ENCODE measurements at places on chromosomes 7 and 10.

DNA sequence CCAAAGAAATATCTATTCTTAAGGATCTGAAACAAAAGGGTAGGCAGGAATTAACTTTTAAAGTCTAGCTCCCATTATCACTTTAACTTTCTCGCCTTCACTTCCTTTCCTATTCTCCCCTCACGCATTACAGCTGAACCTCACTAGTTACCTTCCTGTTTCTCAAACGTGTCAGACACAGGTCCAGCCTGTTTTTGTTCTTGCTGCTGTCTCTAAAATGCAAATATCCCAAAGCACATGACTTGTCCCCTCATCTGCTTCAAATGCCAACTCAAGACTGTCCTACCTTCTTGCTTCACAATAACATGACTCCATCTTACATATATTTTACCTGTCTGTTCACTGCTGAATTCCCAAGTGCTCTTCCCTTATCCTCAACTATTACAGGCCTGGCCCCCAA lies 17.6 kb downstream of the ZDHHC6 start:
- DNase-seq = no peak

- DNase-seq = no peak
These were observed 1.3 kb downstream of the PFKFB3 start for GRCh38 chr10:6204063-6204340.

GRCh38 chr10:96587264-96588059 lies 650 bp upstream of the TM9SF3 start:
- peak; percentile 89 for DNase-seq

DNA sequence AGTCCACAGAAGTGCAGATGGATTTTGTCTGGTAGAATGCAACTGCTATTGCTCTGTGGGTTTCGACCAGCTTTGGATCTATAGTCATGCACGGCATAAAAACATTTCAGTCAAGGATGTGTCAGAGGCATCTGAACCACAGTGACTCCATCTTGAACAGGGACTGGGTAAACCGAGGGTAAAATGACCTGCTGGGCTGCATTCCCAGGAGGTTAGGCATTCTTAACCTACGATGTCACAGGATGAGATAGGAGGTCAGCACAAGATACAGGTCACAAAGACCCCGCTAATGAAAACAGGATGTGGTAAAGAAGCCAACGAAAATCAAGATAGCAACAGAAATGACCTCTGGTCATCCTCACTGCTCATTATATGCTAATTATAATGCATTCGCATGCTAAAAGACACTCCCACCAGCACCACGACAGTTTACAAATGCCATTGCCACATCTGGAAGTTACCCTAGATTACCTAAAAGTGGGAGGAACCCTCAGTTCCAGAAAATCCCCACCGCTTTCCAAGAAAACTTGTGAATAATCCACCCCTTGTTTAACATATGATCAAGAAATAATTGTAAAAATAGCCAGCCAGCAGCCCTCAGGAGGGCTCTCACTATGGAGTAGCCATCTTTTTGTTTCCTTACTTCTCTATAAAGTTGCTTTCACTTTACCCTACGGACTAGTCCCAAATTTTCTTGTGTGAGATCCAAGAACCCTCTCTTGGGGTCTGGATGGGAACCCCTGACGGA lies 50.7 kb upstream of the CPXM2 start:
- no peak for DNase-seq

GRCh38 chr7:6385110-6385781 lies 62.5 kb downstream of the DAGLB start:
- DNase-seq = peak; percentile 79

DNA sequence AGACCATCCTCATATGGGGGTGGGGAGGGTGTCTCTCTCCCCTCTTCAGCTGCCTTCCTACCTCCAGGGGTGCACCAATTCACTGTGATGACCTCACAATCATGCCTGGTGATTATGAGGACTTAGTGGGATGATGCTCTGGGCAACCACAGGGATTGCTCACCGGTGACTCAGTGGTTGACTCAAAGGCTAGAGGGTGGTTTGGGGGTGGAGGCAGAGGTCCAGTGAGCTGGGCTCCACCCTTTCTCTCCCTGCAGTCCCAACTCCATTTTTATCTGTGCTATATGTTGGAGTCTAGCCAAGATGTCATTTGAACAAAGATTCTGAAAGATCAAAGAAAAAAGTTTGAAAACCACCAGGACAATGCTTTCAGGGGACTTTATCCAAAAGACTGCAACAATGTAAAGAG lies 286.9 kb downstream of the KCNMA1 start:
- DNase-seq = peak; percentile 95

DNA sequence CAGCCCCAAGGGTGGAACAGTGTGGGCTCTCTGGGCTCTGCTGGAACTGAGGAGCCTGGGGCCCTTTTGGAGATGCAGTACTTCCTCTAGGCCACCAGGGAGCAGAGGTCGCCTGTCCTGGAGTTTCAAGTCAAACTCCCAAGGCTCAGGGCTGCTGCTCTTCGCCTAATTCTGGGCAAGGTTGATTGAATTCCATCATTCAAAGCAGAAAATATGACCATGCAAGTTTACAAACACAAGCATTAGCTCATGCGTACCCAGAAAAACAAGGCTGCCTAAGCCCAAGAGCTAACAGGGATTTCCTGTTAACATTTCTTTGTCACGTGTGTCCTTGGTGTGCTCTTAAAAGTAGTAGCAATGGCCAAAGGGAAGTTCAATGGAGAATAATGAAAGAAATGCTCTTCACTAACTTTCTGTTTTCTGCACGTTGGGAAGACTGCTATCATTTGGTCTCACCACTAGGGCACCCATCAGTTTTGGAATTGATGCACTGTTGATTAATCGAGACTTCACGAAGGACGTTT lies 20.1 kb downstream of the LDB3 start:
- peak; percentile 68 for DNase-seq
